ENCODE measurements at places on chromosomes 12 and 14.

- no peak for DNase-seq
Observed at GRCh38 chr14:71231521-71232393, 324.5 kb downstream of the PCNX1 start.

DNA sequence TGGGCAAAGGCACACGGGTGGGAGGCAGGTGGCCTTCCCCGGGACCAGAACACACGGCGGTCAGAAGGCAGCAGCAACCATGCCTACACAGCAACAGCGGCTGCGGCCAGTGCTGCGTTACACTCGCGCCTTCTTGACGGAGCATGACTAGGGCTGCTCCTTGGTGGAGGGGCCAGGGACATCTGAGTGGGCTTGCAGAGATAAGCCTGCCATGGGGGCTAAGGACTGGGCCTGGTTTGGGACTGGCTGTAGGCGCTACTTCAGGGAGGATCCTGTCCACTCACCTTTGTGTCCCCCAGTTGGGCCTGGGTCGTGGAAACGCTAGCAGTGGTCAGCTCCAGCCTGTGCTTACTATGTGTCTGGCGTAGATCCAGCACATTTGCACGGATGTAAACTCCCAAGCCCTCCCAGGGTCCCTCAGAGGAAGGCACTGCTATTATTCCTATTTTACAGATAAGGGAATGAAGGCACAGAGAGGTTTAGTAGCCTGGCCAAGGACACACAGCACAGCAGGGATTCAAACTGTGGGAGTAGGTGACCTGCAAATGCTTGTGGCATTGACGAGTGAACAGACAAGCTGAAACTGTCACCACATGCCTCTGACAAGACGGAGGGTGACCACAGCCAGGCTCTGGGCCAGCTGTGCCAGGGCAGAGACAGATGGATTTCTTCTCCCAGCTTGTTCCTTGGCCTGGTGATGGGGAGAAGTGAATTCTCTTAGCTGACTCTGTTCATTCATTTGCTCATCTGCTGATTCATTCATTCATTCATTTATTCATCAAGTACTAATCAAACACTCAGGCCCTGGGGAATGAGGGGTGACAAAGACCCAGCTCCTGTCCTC, 31.9 kb upstream of the DLK1 start:
- no peak for DNase-seq

DNA sequence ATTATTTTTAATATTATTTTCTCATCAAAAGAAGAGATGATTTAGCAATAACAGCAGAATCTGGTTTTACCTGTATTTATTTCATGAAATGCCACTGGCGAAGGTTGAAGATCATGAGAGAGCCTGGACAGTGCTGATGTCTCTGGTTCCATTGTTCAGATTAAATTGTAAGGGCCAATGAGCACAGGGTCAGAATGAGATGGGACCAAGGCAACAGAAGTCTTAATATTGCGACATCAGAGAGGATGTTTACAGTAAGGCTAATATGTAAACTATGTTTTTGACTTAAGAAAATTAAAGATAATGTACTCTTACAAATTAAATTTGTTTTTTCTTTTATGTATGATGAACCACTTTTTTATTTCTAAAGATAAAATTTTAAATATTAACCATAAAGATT, 35.2 kb upstream of the KLRD1 start:
- no peak for DNase-seq

GRCh38 chr12:25364529-25365339, 114.0 kb upstream of the KRAS start:
- DNase-seq: no peak

GRCh38 chr14:102461490-102462338, 47.9 kb downstream of the ANKRD9 start:
- no peak for DNase-seq

- DNase-seq: no peak
Observed at GRCh38 chr12:116709768-116710167, 28.1 kb downstream of the SPRING1 start.

DNA sequence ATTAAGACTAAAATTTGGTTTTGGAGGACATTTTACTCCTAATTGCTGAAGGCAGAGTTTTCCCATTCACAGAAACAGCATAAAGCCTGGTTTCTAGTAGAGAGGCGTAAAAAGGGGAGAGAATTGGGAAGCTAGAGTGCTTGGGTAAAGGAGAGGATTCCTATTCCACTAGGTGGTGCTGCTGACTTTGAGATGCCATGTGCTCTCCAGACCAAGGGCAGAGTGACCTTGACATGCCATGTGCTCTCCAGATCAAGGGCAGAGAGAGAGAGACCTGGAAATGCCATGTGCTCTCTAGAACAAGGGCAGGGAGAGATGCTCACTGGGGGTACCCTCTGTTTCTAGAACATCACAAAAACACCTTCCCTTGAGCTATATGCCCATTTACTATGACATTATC, 176.2 kb upstream of the PDZRN4 start:
- DNase-seq: no peak

DNA sequence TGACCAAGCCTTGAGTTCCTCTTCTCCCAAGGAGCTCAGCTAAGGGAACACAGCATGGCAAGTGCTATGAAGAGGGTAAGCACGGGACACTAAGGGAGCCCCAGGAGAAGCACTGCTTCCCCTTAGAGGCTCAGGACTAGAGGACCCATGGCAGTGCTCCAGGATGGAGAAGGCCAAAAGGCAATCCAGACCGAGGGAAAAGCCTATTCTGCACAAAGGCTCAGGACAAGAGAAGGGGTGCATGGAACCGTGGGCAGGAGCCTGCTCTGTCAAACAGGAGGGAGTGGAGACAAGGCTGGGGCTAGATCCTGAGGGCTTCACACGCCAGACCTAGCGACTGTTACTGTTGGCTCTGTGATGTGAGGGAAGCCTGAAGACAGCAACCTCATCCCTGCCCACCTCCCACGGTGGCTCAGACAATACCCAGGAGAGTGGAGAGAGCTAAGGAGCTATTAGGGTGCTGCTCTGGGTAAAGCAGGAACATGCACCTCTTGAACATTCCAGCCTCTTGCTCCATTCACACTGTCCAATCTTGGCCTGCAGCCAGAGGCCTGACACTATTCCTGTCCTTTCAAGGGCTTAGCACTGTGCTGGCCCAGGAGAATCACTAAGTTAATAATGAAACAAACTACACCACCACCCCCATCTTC, 24.2 kb downstream of the OTUB2 start:
- DNase-seq: no peak

Data from left renal cortex interstitium (tissue), 4 donors.